ENCODE measurements at places on chromosomes 5 and 9. TPM values are rescaled to one million over a fixed set of nuclear protein-coding genes. Genes with fewer than 3 reads are reported as not detected.

Gene DBH
- total RNA-seq = not detected

Gene CNTLN
- 0.22 TPM for total RNA-seq

Gene FAT2
- not detected for total RNA-seq

Gene DAPK1
- total RNA-seq = 28.9 TPM

Gene GTF3C5
- total RNA-seq = 101 TPM

Gene PWWP2A
- 14.9 TPM for total RNA-seq

Gene PCDHAC1
- not detected for total RNA-seq

Gene NMUR2
- not detected for total RNA-seq

Gene HAVCR2
- 19.7 TPM for total RNA-seq

Gene PAIP2
- 141 TPM for total RNA-seq

Gene GABBR2
- not detected for total RNA-seq

Gene UCK1
- total RNA-seq = 19.2 TPM

Gene CYSRT1
- total RNA-seq = 1.0 TPM

Gene IDNK
- total RNA-seq = 10.6 TPM

Gene ZNF454
- total RNA-seq = not detected

Gene PAEP
- total RNA-seq = not detected

Gene ODF2
- total RNA-seq = 87.3 TPM
